T-helper 9 cell (primary cell): ENCODE measurements at places on chromosomes 2 and 18.
A peak's percentile ranks its signal among the peaks of the same experiment; 100 is the strongest.

- DNase-seq, result no peak
These were observed 9.5 kb upstream of the KCNG3 start for GRCh38 chr2:42503291-42503690.

- no peak for DNase-seq
These were observed 82.1 kb downstream of the CDC42EP3 start for GRCh38 chr2:37589298-37589697.

GRCh38 chr2:209380293-209380692 is 43.6 kb upstream of the MAP2 start:
- no peak for DNase-seq

- DNase-seq, result no peak
These were observed 95.7 kb downstream of the CTIF start for GRCh38 chr18:48634491-48634890.

- no peak for DNase-seq
These were observed 53.9 kb downstream of the ZNF407 start for GRCh38 chr18:74651327-74652128.

- no peak for DNase-seq
These were observed 4.8 kb upstream of the B3GNT7 start for GRCh38 chr2:231390667-231391066.

DNA sequence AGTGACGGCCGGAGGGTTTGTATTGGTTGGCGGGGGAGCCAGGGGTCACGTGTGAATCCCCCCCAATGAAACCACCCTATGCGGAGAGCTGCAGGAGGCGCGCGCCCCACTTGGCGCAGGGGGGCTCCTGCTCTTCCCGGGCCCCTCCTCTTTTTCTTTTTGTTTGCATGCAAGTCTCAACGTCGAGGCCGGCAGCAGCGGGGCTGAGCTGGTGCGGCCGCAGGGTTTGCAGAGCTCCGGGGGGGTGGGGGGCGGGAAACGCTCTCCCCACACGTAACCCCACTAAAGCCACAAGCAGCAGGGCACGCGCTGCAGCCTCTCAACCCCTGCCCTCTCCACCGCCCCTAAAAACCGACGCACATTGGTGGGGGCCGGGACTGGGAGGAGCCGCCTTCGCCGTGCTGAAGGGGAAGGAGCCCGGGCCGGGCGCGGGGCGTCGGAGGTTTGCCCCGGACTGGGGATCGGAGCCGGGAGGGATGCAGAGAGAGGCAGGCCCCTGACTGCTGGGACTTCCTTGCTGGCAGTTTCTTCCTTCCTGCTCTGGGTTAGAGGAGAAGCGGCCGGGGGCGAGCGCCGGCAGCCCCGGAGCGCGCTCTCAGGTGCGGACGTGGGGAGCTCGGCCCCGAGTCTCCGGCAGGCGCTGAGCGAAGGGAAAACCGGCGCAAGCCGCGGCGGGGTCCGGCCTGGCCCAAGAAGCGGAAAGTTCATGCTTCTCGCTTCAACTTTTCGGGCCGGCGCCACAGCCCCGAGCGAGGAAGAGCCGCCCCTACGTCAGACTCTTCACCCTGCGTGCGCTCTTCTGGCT is 864 bp downstream of the LBH start:
- peak; percentile 77 for DNase-seq

GRCh38 chr18:77366720-77367641 is 117.3 kb downstream of the GALR1 start:
- DNase-seq, result no peak

DNA sequence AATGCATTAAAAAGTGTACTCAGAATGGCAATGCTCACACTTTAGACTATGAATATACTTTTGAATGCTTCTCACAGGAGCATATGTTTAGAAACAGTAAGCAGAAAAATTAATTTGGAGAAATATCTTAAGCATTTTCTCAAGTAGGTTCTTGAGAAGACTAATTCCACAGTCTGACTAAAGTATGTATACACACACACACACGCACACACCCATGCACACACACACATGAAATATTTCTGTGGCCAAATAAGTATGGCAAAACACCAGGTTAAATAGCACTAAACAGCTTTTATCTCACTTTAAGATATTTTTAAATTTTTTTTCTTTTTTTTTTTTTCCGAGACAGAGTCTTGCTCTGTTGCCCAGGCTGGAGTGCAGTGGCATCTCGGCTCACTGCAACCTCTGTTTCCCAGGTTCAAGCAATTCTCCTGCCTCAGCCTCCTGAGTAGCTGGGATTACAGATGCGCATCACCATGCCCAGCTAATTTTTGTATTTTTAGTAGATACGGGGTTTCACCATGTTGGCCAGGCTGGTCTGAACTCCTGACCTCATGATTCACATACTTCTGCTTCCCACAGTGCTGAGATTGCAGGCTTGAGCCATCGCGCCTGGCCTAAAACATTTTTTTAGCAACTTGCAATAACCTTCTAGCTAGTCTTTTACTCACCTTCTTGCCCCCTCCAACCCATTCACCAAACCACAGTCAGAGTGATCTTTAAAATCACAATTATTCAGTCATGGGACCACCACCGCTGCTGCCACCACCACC is 67.5 kb upstream of the SCG2 start:
- no peak for DNase-seq

DNA sequence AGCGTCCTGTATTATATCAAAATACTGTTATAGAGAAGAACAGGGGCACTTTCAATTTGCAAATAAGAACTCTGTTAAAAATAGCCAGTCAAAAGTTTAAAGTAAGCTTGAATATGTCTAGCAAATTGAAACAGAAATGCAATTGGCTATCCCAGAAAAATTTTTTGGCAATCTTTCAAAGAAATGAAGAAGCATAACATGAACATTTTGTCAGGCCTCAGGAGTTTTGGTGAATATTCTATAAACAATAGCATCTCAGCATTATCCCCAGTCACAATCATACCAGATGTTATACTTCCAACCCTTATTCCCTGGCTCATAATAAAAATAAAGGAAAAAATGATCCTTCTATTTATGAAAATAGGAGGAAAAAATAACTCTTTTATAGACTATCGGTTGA is 252.4 kb downstream of the GRB14 start:
- DNase-seq, result no peak

DNA sequence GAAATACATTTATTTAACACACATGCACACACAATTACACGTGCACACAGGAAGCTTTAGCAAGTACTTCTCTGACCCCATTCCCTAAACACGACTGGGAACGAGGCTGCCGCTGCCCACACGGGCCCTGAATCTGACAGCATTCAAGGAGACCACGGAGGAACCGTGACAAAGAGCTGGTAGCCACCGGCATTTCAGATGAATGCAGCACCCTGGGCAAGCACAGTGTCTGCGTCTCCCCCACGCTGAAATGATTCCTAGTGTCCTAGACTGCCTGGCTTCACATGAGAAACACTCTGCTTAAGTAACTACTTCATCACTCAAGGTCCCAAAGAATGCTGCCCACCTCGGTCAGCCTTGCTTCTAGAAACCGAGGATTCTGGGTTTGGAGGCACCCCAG is 95.0 kb downstream of the HDAC4 start:
- no peak for DNase-seq

- peak; percentile 49 for DNase-seq
These were observed 5.3 kb upstream of the GDF7 start for GRCh38 chr2:20661421-20662307.

DNA sequence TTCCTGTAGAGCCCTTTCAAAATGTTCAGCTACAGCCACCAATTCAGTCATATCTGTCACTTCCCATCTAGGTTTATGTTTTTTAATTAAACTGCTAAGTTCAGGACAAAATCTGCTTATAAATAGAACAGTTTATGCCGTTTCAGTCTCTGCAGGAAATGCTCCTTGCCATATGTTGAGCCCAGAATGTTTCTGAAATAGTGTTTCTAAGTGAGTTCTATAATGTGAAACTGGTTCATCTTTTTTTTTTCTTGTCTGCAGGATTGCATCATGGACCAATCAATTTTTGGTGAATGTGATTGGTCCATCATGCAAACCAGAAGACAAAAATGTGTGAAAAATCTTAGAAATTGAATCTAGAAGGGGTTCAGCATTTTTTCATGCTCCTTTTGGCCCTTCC is 30.2 kb upstream of the RHOB start:
- no peak for DNase-seq

- no peak for DNase-seq
These were observed 17.3 kb downstream of the PHLPP1 start for GRCh38 chr18:62732617-62733016.

- no peak for DNase-seq
These were observed 408.2 kb upstream of the MYT1L start for GRCh38 chr2:2739231-2739795.

GRCh38 chr2:121502246-121502645 is 28.4 kb upstream of the RNU4ATAC start:
- DNase-seq, result no peak

DNA sequence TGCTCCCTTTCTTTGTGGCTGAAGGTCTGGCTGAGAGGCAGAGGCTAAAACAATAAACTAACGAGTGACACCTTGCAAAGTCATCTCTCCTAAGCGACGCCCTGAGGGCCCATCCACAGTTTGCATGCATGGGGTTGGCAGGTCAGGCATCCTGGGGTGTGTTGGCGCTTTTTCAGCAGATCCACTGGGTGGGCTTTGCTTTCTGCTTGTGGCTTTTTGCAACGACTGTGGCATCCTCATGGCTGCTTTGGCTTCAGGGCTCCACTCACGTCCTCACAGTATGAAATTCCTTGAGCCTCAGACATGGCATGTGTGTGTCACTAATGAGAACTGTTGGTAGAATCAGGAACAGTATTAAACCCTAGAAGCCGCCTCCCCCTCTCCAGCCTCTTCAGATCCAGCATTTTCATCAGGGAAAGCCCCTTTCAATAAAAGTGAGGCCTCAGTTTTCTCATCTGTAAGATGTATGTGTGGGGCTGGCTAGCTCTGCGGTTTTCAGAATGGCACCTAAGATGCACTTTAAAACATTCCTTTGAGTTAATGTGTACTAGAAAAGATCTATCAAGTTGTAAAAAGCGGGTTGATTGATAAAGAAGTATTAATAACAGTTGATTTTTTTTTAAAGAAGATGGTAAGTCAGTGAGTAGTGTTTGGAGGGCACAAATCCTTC is 72.5 kb downstream of the SH3BP4 start:
- no peak for DNase-seq

GRCh38 chr2:221876016-221876415 is 303.9 kb upstream of the EPHA4 start:
- DNase-seq, result no peak

- no peak for DNase-seq
These were observed 94.9 kb downstream of the PIEZO2 start for GRCh38 chr18:11054497-11054896.

- peak; percentile 80 for DNase-seq
These were observed at the start of gene NCOA1 for GRCh38 chr2:24490690-24491541. TSS of gene NCOA1 (plus strand) at chr2:24491254. CDS start at chr2:24658678, 167,424 bp downstream.

DNA sequence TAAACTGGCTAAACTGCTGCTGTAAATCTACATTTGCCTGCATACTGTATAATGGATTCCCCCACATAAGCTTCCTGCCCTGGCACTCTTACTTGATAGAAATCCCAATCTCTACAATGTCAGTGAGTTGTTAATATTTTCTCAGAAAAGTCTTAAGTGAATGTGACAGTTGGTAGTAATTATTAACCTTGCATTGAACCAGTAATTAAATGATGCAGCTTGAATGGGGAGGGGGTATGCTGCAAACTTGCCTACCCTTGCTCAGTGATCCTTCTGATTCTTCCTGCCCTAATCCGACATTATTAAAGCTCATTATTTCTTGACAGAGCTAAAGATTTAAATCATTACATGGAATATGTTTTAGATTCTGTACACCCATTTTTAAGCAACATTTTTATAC is 119.0 kb upstream of the CDH7 start:
- no peak for DNase-seq

- no peak for DNase-seq
These were observed 379.8 kb upstream of the FANCL start for GRCh38 chr2:58620896-58621295.
